Mammary epithelial cell (primary cell): ENCODE measurements at places on chromosomes 6 and 20.

DNA sequence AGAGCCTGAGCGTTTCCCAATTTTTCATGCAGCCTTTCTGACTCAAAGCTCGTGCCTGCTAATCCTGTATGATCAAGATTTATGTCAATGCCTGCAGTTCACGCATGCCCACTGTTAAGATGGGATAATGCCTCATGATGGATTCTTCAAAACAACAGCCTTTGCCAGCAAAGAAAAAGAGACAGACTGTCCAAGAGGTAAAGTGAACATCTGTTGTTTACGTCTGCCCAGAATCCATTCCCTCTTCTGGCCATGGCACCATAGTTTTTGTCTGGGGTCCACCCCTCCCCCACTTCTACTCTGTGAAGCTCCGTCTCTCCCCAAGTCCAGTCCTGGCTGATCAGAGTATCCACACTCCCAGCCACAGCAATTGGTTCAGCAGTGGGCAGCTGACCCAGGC is 91.9 kb upstream of the EYA2 start:
- no peak for DNase-seq

- no peak for DNase-seq
These were observed 205.5 kb downstream of the TFAP2B start for GRCh38 chr6:51024126-51024525.

DNA sequence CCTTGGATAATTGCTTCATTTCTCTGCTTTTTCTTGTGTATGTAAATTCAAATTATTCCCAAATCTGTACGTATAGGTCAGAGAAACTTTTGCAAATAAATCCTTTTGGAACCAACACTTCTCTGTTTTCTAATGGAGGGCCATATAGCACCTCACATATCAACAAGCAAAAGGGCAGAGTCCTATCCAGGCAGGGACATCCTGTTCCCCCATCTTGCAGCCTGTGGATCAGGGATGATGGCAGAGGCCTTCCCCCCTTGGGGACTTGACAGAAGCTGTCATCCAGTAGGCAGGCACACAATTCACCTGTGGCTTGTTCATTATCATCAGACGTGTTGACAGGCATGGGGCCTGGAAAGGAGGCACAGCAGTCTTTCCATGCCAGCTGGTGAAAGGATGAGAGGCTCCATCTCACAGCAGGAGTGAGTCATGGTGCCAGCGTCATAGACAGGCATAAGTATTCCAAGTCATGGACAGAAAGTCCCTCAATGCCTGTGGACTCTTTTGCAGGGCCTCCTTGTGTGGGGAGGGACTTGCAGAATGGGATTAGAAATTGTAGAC is 31.8 kb upstream of the PLEKHG1 start:
- DNase-seq: peak; percentile 48

GRCh38 chr6:56025795-56026194 is 150.4 kb upstream of the BMP5 start:
- DNase-seq: no peak

GRCh38 chr6:5541751-5542432 is 280.6 kb downstream of the FARS2 start:
- DNase-seq: peak; percentile 80

DNA sequence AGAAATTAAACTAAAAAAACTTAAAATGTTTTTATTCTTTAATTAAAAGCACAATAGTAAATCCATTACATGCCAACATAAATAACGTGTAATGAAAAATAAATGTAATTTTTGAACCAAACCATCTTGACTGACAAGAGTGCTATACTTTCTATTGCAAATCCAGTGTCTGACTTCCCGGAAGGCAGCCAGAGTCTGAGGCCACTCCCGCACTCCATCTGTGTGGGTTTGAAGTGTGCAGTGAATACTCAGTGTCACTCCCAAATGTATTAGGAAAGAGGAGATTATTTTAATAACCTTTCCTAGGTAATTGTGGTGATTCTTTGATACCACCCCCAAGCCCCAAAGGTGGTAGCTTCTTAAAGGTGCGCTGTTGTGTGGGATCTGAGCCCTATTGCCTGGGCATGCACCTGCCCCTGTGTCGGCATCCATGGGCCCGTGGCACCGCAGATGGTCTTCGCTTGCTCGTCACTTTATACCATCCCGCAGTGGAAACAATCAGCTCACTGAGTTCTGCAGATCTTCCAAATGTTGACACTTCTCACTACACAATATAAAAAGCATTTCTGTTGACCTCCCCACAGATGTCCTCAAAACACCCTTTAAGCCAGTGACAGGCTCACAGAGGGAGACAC is 391.2 kb downstream of the THBS2 start:
- no peak for DNase-seq

GRCh38 chr20:17427638-17428037 is 103.5 kb downstream of the BFSP1 start:
- peak; percentile 19 for DNase-seq

GRCh38 chr20:38697306-38697705 is 27.0 kb upstream of the SLC32A1 start:
- no peak for DNase-seq

- no peak for DNase-seq
These were observed 1034.9 kb downstream of the EYS start for GRCh38 chr6:64672131-64672530.

GRCh38 chr6:167398214-167399050 is 73.5 kb downstream of the TTLL2 start:
- DNase-seq: no peak

DNA sequence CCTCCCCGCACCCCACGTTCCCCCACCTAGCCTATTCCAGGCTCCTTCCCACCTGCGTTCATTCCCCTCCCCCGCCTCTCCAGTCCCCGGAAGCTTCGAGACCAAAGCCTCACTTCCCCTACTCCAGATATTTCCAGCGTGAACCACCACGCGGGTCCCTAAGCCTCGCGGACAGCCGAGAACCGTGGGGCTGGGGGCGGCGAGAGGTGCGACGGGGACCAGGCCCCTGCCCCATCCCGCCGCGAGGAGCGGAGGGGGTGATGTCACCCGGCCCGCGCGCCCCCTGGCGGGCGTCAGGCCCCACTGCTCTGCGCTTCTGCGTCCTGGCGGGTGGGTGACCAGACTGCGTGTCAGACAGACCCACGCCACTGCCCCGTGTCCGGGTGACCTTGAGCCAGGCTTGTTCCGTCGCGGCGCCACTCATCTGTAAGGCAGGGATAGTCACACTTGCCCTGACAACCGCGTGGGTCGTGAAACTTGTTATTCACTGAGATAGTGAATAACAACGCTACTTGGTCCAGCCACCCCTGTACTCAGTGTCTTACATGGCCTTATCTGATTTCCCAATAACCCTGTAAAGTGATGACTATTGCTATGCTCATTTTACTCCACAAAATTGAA is 9.0 kb upstream of the HSP90AB1 start:
- peak; percentile 57 for DNase-seq

DNA sequence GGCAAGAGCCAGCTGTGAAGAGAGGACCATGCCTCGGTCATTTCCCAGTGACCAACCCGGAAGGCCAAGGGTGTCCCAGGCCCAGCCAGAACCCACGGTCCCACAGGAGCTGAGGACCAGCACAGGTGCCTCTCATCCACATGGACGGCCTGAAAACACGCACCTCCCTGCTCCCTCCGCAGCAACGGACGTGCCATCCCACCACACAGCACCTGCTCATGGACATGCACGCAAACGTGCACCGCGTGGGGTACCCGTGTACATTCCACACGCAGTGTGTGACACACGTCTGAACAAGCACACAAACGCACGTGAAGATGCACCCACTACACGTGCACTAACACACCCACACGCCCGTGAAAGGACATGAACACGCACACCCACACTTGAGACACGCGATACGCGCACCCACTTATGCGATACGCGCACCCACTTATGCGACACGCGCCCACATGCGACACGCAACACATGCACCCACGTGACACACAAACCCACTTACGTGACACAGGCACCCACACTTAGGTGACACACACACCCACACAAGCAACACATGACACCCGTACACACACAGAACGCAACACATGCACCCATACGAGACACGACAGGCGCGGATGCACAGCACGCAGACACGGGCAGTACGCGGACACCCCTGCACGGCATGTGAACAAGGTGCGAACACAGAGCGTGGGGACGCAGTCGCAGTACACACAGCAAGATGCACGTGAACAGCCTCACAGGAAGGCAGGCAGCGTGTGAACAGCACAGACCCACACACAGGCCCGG is 30.1 kb downstream of the LAMA5 start:
- no peak for DNase-seq

- no peak for DNase-seq
These were observed 243.8 kb upstream of the IRAK1BP1 start for GRCh38 chr6:78623554-78623953.

- DNase-seq: no peak
These were observed at the start of gene KCNK16 for GRCh38 chr6:39322306-39322850. Gene KCNK16 (minus strand): TSS chr6:39322702. CDS start chr6:39322540, 162 bp downstream.

GRCh38 chr20:49843139-49843538 is 30.5 kb downstream of the SLC9A8 start:
- no peak for DNase-seq

DNA sequence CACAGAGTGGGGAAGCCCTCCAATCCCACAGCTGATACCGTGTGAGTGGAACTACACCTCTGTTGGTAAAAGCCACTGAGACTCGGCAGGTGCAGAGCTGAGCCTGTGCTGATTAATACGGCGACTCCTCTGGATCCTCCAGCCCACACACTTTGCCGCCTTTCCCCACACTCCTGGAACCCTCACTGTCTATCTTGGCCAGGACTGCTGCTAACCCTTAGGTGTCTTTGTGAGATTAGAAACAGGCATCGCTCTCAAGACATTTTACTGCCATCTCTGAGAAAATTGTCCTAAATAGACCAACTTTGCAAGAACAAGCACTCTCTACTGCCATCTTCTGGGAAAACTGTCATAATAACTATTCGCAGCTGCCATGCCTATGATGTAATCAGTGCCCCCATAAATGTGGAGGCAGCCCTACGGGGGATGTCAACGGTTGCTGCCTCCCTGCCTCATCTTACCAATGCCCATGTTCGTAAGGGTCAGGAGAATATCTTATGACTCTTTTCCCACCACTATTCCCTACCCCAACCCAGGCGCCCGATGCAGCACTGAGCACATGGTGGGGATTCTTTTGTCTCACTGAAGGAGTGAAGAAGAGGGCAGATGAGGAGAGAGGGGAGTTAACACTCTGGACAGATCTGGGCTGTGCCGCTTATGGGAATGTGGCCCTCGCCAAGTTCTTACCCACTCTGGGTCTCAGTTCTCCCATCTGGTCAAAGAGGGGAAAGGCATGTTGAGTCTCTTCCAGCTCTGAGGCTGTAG is 26.1 kb upstream of the KCNB1 start:
- DNase-seq: peak; percentile 12

GRCh38 chr6:157124485-157125254 is 198.6 kb downstream of the TMEM242 start:
- DNase-seq: no peak

DNA sequence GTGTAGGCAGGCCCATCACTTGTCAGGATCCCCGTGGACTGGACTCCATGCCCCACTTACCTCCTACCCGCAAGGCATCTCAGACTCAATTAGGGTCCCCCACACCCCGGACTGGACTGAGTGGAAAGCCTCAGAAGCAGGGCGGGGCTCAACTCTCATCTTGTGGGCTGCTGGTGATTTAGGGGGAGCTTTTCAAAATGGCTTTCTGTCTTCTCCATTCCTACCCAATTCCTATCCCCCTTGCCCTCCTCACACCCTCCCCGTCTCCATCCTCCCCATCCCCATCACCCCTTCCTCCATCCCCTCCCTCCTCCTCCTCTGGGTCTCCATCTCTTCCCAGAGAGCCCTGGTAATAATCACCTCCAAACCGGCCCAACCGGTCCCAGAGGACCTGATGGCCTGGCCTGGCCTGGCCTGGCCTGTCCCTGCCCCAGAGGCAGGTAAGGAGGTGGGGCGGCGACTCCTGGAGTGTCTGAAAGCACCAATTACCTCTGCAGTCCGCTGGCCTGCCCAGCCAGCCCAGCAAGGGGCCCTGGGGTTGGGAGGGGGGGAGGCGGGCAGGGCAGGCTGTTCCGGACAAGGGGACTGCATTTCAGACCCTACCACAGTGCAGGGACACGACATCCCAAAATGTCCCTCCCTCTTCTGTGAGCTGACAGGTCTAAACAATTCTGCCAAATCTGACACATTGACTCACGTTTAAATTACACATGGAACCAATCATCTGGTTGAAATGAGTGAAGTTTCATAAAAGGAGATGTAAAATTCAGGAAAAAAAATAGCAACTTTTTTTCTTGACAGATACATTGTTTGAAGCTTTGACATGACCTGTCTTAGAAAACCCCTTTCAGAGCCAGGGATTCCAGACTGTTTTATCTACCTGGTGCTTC is 24.8 kb downstream of the MAFB start:
- no peak for DNase-seq

GRCh38 chr20:45826381-45827019 is 612 bp downstream of the TNNC2 start:
- no peak for DNase-seq

DNA sequence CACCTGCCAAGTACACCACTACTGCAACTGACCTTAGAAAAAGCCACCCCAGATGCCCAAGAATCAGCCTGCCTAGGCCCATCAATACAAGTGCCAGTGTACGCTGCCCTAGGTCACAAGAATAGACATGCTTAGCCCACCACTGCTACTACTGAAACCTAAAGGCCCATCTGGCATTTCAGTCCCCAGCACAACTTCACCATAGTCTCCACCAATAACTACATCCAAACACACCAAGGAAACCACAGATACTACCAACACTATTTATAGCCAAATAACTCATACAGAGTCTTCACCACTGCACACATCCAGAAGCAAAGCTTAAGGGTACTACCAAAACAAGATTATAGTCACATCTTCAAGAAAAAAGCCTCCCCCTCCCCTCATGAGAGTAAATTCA is 28.2 kb downstream of the TREML4 start:
- DNase-seq: no peak
